ENCODE measurements at places on chromosomes 4 and X.

- DNase-seq, result peak; percentile 51
Measured at GRCh38 chr4:108172231-108172752, 3.6 kb upstream of the LEF1 start.

- no peak for DNase-seq
Measured at GRCh38 chrX:136742721-136743379, 37.9 kb downstream of the ARHGEF6 start.

DNA sequence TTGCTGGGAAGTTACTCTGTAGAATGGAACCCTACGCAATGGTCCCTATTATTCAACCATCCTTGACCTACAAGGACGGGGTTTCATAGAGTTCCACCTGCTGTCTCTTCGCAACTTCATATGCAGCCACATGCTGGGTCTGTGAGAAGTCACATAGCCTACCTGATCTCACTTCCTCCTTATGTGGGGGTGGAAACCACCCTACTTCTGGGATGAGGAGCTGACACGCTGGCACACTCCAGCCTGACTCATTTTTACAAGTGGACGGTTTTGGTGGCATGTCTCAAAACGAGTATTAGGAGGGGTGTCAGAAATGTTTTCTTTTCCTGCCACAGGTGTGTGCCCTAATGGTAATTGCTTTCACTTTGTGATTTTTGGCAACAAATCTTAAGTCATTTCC is 36.8 kb upstream of the ARSD start:
- peak; percentile 2 for DNase-seq

- no peak for DNase-seq
Measured at GRCh38 chr4:186342582-186342981, 76.6 kb downstream of the F11 start.

GRCh38 chrX:122626871-122627270 is 557.2 kb upstream of the GRIA3 start:
- no peak for DNase-seq

DNA sequence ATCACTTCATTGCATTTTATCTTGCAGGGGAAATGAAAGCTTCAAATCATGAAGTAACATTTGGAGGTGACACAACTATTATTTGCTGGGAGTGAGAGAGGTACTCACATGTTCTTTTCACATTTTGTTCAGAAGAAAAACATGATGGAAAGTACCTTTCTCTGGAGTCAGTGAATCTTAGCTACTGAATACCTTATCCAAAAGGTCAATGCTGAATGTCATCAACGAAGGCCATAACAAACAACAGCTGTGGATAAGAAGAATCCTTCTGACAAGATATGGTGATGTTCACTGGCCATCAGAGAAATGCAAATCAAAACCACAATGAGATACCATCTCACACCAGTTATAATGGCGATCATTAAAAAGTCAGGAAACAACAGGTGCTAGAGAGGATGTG is 36.5 kb upstream of the NUDT10 start:
- DNase-seq, result no peak

DNA sequence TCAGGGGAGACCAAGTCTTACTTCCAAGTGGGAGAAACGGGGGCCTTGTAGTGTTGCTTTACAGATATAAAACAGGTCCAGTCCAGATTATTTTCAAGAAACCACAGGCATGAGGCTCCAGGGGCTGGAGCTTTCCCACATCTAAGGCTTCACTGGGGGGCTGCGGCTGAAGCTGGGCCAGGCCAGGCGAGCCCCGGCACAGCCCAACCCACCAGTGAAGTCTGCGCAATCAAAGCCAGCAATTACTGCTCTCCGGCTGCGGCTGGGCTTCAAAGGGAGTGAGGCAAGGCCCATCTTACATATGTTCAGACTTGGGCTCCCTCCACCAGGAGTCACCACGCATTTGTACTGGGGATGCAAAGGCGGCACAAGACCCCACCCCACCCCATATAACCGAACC is 61.7 kb downstream of the HADH start:
- DNase-seq, result no peak

- DNase-seq, result no peak
Measured at GRCh38 chr4:94165256-94165655, 42.4 kb upstream of the SMARCAD1 start.

DNA sequence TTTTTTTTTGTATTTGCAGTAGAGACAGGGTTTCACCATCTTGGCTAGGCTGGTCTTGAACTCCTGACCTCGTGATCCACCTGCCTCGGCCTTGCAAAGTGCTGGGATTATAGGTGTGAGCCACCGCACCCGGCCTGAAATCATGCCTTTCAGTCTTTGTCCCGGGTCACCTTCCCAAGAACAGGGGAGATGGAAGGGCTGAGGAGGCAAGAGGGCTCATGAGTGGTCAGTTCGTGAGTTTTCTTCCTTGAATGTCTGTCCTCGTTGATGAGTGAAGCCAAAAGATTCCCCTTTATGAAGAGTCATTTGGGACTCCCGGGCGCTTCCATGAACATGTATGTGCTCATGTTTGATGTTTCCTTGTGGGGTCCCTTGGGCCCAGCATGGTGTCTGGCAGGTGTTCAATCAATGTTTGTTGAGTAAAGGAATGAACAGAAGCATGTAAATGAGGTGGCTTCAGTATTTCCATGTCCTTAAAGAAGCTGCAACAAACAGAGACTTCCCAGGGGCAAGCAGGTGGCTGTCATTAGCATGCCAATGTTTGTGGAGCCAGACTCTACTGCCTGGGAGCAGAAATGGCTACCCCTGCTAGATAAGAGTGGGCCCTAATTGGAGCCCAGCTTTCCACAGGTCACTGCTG is 3.4 kb upstream of the SEPTIN6 start:
- no peak for DNase-seq

- no peak for DNase-seq
Measured at GRCh38 chr4:94978904-94979303, 221.1 kb downstream of the BMPR1B start.

DNA sequence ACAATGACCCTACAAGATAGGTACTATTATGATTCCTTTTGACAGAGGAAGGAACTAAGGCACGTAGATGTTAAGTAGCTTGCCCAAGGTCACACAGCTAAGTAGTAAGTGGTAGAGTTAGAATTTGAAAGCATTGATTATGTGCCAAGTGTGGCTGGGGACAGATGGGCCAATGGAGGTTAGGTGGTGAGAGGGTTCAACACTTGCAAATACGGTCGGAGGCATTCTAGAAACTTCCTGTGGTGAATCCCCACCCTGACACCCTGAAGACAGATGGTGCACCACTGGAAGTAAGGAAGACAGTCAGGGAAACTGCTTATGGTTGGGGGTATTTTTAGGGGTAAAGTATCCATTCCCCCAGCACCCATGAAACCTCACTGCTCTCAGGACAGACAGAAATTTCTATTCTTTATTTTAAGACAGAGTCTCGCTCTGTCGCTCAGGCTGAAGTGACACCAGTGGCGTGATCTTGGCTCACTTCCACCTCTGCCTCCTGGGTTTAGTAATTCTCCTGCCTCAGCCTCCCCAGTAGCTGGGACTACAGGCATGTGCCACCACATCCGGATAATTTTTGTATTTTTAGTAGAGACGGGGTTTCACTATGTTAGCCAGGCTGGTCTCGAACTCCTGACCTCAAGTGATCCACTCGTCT is 142.5 kb downstream of the RASL11B start:
- DNase-seq, result no peak

DNA sequence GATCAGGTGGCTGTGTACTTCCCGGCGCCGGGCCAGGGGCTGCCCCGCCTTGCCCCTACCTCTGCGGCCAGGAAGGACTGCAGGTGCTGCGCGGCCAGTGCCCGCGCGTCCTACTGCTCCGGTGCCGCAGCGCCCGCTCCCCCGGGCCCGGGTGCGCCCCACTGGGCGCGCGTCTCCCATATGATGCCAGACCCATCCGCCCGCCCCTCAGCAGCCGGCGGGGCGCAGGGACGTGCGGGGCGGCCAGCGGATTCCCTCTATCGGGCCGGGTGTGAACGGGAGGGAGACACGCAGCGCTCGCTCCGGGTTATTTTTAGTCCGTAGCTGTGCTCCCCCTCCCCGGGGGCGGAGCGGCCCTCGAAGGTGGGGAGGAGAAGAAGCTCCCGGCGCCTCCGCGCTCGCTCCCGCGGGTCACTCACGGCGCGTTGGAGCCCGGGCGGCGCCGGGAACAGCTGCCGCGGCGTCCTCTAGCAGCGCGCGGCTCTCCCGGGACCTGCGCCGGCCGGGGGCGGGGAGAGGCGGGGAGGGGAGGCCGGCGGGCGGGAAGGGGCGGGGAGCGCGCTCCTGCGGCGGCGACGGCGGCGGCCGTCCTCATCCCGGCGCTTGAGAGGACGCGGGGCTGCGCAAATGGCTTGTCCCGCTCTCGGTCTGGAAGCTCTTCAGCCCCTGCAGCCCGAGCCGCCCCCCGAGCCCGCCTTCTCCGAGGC is 103.6 kb downstream of the UCHL1 start:
- DNase-seq, result no peak

- no peak for DNase-seq
Measured at GRCh38 chrX:8453611-8454010, 11.0 kb upstream of the VCX3B start.

DNA sequence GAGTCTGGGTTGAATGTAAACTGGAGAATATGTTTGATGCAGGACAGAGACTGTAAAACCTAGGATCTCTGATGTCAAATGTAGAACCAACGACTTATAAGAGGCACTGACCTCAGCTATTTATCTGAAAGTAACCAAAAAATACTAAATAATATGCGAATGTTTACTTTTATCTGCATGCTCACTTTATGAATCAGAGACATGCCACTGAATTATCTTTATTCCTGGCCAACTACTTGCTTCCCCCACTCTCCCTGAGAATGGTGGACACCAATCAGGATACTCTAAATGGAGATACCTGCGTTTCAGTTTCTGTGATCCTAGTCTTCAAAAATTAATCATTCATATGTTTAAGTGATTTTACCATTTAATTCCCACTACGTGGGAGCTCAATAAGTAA is 1038.4 kb upstream of the PABPC4L start:
- no peak for DNase-seq

DNA sequence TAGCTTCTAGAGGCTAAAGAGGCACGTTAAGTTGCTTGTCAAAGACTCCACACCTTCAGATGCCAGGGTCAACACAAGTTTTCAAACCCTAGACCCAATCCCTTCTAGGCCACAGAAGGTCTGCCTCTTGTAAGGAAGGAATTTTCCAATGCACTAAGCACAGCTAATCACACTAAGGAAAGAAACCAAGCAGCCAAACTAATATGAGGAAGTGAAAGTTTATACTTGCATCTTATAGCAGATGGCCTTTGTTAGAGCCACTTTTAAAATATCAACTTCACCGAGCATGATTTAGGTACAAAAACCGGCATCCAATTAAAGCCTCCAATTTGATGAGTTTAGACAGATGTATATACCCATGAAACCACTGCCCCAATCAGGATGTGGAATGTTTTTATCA is 9.9 kb downstream of the FHL1 start:
- DNase-seq, result no peak

DNA sequence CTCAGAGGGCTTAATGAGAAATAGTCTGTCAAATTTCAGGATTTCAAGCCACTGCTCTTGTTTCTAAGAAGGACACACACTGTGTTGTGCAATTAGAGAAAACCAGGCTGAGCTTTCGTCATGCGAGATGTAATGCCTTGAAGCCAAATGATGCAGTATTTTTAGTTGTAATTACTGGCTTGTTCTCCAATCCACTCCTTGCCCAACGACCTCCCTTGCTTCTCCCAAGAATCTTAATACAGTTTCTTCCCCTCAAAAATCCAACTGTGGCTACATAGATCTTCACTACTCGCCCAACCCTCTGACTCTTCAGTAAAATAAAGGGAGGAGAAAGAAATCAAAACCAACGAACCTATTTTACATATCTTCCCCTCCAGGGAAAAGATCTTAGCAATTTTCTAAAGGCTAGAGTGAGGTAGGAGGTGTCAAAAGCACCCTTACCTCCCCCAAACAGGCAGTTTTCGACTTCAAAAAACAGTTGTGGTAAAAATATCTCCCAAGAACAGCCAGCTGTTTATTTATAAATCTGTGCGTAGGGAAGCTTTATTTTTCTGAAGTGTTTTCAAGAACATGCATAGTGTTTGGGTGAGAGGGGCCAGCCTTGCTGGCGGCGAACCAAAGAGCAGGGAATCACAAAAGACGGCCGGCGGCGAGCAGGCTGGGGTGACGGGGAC is 68.7 kb downstream of the MGST2 start:
- no peak for DNase-seq

DNA sequence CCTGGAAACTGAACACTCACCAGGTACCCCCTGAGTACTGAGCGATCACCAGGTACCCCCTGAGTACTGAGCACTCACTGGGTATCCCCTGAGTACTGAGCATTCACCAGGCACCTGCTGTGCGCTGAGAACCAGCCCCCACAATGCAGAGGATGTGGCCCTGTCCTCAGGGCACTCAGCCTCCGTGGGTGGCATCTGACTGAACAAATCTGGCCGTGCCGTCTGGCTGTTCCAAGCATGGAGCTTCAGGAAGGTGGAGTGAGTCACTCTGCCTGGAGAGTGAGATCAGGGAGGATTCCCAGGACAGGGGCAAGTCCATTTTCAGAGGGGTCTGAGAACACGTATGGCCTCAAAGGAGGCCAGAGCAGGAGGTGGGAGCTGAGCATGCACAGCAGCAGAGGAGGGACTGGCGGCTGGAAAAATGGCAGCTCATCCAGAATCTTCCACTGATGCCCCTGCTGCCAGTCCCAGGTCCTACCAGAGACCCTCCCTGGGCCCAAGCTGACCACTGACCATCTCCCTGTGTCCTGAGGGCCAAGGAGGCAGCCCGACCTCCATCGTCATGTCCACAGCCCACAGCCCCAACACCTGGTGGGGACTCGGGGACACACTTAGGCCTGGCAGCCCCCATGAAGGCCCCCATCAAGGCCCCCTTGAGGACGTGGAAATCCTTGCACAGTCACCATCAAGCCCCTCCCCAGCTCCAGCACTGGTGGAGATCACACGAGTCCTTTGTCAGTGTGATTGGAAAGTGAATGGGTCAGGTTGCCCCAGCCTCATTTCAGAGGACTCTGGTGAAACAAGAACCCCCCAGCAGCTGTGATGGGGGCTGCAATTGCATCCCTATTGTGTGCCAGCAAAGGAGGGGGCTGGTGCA is 94.1 kb downstream of the HMX1 start:
- no peak for DNase-seq

- no peak for DNase-seq
Measured at GRCh38 chrX:152823657-152824056, 6.9 kb downstream of the CETN2 start.

DNA sequence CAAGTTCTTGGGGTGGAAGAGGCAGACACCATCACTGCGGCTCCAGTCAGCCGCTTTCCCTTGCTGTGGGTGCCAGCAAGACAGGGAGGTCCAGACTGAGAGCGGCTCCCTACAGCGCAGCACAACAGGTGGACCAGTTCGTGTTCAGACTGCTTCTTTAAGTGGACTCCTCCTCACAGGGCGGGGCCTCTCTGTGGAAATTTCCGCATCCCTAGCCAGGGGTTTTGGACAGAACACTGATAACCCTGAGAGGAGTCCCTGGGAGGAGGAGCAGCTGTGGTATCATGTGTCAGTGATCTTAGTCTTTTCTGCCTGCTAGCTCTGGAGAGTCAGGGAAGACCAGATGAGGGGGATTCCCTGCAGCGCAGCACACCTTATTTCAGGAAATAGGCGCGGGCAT is 48.5 kb downstream of the MAGEC2 start:
- DNase-seq, result no peak

DNA sequence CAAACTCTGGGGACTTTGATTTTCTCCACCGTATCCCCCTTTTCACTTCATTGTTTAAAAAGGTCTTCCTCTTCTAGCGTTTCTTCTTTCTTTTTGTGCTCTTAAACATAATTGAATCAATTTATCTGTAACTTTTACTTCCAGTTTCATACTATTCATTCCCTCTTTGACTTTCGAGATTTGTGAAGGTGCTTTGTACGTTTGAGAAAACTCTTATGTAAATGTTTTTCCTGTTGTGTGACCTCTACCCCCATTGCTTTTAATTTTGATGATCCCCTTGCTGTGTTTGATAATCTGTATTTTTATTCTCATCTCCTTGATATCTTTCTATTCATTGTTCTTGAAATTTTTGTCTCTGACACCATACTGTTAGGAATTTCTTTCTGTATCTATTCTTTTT is 4.8 kb downstream of the USP38 start:
- DNase-seq, result no peak
